Activated CD4-positive, alpha-beta T cell treated with anti-CD3 and anti-CD28 coated beads, Interleukin-2, amount 50 U/mL, for 16 hours (primary cell): ENCODE measurements at places on chromosomes 5 and 9.

DNA sequence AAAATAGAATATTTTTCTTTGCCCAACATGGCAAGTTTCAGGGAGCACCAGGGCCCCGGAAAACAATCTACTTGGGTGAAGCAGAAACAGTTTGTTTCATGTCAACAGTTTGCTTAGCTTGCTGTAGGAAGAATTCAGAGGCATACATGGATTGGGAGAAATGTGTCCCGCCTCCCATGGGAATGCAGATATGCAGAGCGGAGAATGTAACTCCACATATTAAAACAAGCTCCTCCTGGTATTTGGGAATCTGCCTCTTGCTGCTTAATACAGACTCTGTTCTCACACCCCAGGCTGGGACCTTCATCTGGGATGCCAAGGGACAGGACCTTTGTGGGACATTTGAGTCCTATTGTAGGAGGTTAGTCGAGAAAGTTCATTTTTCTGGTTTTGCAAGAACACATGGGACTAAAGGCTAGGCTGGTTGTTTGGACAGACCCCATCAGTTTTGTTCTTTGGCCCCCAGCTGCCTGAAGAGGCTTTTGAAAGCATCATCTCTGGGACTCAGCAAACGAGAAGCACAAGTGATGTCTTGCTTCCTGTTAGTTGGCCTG is 220.5 kb upstream of the ADRA1B start:
- DNase-seq, result no peak

- no peak for DNase-seq
Measured at GRCh38 chr5:170974461-170974860, 112.6 kb downstream of the RANBP17 start.

- no peak for DNase-seq
Measured at GRCh38 chr9:124631326-124631725, 124.1 kb upstream of the NR5A1 start.

- no peak for DNase-seq
Measured at GRCh38 chr5:120320626-120321025, 143.5 kb upstream of the PRR16 start.

- DNase-seq, result no peak
Measured at GRCh38 chr9:18188971-18189370, 285.0 kb upstream of the ADAMTSL1 start.

GRCh38 chr9:133632806-133633680 is 3.1 kb upstream of the DBH start:
- no peak for DNase-seq

DNA sequence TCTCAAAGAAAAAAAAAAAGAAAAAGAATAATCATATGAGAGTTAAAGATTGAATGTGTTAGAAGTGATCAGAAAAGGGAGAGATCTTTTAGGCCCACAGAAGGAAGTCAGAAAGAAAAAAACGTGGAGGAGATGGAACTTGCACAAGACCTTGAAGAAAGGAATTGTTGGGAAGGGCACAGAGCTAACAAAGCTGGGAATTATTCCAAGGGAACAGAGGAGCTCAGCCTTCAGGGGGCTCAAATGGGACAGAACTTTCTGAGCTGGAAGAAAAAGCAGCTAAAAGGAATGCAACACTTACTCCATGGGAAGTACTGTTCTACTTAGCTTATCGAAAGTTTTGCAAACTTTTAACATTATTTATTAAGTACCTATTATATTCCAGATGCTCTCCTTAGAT is 153.4 kb upstream of the ADRA1B start:
- no peak for DNase-seq

- DNase-seq, result no peak
Measured at GRCh38 chr5:149265597-149265996, 6.1 kb upstream of the AFAP1L1 start.
